SHP77 treated with DMSO at 0.1 percent for 48 hours (cell line): ENCODE measurements at places on chromosomes 11 and 22.

DNA sequence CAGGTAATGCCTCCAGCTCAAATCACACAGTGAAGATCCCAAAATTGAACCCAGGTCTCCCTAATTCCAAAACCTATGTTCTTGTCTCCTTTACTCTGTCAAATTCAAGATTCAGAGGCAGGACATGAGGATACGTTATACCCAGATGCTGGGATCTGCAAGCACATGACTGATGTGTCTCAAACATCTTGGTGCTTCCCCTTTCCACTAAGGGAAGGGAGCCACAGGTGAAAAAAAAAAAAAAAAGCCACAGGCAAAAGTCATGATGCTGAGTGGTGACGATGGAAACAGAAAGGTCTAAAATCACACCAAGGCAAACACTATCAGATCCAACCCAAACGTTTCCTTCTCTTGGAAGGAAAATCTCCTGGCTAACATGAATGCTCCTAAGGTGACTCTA, 24.0 kb downstream of the ABTB2 start:
- DNase-seq, result no peak

DNA sequence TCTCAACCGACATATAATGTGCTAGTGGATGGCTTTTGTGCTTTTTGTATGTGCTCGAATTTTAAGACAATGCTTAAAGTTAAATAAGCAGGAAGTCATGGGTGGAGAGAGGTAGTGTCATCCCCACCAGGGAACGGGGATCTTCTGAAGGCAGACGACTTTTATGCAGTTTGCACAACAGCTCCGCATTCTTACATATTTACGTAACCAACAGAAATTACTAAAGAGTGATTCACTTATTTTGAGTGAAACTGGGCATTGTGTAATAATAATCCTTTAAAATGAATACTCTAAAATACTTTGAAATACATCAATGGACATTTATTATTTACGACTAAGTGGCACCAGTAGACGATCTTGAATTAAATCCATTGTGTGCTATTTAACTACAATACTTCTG, 305.1 kb downstream of the CNTN5 start:
- no peak for DNase-seq

DNA sequence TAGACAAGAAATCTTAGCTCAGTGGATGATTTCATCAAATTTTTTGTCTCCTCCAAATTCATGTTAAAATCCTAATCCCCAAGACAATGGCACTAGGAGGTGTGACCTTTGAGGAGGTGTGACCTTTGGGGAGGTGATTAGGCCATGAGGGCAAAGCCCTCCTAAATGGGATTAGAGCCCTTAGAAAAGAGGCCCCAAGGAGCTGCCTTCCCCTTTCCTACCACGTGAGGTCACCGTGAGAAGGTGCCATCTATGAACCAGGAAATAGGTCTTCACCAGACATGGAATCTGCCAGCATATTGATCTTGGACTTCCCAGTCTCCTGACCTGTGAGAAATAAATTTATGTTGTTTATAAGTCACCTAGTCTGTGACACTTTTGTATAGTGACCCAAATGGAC, 138.7 kb downstream of the TRIM29 start:
- no peak for DNase-seq

GRCh38 chr11:120062561-120062930, 75.4 kb downstream of the TRIM29 start:
- DNase-seq, result no peak

DNA sequence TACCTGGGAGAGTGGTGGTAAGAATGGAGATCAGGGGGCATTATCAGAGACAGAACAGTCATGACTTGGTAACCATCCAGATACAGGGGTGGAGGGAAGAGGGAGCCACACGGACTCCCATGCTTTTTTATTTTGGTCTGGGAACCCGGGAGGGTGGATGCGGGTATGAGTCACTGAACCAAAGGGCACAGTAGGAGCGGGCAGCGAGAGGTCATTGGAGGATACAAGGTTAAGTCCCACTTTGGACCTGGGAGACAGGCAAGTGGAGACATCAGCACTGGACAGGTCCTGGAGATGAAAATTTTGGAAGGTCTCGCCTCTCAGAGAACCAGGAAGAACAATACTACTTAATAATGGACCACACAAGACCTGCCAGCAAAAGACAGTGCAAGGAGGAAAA, 6.7 kb downstream of the HDHD5 start:
- DNase-seq, result no peak
